Adipocyte (in vitro differentiated cells): ENCODE measurements at places on chromosomes 2 and 18.

DNA sequence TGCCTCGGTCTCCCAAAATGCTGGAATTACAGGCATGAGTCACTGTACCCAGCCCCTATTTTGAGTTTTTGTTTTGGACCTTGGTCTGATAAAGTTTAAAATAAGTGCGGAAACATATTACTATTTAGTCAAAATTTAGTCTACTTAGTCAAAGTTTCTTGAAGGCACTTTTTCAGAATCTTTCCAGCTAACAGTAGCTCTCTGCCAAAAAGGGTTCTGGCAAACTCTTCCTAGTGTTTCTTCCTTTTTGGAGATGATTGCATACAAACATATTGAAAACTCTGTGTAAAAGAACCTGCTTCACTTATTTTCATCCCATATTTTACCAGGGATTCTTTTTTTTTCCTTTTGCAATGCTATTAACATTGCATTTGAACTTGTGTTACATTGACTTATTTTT lies 28.8 kb downstream of the GMCL1 start:
- no peak for DNase-seq

- no peak for DNase-seq
Measured at GRCh38 chr2:127893494-127893893, 7.7 kb upstream of the AMMECR1L start.

DNA sequence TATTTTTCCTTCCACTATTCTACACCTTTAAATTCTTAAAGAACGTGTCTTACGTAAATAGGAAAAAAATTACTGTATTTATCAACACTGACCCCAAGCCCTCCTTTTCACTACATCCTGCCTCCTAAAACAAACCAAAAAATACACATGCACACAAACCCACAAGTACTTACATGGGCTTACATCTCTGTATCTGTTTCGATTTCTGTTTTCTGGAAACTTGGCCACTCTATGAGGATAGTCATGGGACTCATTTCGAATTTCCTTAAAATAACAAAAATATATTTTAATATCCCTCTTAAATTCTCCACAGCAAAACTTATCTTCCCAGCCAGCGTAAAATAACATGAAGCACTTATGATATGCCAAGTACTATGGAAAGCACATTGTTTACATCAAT lies 25.0 kb downstream of the PTPN2 start:
- DNase-seq = no peak

DNA sequence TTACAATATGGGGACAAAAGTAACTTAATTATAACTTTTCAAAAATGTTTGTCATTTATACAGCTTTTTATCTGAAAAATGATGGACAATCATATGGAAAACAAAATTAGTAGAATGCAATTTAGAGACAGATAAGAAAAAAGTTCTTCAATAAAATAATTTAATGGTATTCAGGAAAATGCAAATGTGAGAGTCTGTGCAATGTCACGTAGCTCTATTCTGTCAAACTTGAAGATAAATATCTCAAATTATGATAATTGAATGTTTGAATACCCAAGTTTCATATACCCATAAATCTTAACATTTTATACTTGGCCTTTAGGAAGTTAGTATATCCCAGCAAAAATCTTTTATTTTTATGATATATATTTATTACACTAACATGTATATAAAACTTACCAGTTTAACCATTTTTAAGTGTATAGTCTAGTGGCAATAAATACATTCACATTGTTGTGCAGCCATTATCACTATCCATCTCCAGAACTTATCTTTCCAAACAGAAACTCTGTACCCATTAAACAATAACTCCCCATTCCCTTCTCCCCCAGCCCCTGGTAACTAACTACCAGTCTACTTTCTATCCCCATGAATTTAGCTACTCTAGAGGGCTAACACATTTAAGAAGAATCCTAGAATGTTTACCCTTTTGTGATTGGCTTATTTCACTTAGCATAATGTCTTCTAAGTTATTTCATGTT lies 311.5 kb downstream of the SOCS6 start:
- DNase-seq = no peak

- no peak for DNase-seq
Measured at GRCh38 chr2:19504400-19505198, 146.2 kb upstream of the OSR1 start.

DNA sequence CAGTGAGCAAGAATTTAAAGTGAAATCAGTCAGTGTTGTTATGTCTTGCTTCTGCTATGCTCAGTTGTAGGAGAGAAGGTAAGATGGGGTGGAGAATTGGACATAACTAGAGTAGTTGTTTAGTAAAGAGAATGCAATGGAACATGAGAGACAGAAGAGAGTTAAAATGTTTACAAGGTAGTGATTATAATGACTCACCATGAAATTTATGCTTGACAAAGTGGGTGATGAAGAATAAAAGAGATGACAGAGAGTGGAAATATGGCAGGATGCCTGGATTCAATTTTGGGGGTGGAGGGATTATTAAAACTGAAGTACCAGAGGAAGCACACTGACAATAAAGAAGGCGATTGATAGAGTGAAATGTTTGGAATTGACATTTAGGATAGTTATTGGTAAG lies 10.6 kb downstream of the SCG2 start:
- no peak for DNase-seq

GRCh38 chr2:52929412-52929811 lies 838.2 kb upstream of the CHAC2 start:
- DNase-seq = no peak

DNA sequence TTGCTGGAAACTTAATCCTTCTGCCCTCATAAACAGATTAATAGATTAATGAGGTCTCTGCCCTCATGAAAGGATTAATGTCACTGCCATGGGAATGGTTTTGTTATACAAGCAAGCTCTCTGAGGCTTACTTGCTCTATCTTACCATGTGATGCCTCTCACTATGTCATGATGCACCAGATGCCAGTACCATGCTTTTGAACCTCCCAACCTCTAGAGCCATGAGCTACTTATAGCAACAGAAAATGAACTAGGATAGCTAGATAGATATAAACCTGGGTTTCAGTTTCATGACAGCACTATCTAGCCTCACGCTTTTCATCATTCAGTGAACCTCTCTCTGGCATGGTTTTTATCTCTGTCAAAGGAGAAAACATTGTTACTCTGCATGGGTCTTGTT lies 371.6 kb upstream of the LRP1B start:
- DNase-seq = no peak
